ENCODE measurements at places on chromosomes 5 and 9.

- DNase-seq: no peak
Observed at GRCh38 chr9:22040760-22041159, 31.7 kb upstream of the CDKN2B start.

DNA sequence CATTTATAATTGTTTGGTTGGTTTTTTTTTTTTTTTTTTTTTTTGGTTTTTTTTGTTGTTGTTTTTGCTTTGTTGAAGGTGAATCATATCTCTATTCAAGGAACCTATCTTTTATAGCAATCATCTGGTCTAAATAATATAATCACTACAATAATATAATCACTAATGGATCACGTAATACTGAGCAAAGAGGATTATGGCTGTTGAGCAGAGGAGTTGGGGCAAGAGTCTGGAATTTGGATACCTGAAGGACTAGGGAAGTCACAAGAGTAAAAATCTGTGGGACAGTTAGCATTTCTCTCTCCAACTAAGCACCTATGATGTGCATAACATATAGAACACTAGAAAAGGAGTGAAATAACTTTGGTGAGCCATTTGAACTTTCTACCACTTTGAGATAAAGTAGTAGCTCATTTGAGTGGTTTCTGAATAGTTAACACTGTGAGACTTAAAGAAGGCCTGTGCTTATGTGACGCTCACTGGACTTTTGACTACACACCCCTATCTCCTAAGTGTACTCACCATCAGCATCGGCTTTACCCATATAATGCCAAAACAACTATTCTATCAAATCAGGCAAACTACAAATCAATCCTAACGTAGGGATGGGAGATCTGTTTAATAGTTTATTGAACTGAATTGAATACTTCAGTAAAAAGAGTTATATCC lies 564.9 kb upstream of the TUSC1 start:
- DNase-seq: no peak

DNA sequence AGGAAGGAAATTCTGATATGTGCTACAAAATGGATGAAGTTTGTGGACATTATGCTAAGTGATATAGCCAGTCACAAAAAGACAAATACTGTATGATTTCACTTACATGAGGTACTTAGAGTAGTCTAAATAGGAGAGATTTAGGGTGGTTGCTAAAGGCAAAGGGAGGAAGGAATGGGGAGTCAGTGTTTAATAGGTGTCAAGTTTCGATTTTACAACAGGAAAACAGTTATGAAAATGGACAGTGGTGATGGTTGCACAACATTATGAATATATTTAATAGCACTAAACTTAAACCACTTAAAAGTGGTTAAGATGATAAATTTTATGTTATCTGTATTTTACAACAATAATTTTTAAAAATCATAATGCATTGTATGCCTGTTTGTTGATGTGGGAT lies 40.4 kb upstream of the ECM2 start:
- DNase-seq: no peak

DNA sequence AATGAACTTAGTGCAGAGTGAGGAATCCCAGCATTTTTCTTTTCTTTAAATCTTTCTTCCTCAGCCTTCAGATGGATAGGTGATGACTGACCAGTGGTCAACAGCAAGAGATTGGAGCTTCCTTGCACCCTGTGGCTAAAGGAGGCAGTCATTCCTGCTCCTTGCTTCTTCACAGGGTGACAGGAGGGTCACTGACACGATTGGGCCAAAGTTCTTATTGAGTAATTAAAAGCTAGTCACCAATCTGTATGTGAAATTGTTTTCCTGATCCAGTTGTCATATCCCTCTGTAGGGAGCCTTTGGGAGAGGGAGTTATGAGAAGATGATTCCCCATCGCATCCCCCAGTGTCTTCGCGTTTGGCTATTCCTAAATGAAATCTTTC lies 85.2 kb downstream of the CMYA5 start:
- DNase-seq: no peak

DNA sequence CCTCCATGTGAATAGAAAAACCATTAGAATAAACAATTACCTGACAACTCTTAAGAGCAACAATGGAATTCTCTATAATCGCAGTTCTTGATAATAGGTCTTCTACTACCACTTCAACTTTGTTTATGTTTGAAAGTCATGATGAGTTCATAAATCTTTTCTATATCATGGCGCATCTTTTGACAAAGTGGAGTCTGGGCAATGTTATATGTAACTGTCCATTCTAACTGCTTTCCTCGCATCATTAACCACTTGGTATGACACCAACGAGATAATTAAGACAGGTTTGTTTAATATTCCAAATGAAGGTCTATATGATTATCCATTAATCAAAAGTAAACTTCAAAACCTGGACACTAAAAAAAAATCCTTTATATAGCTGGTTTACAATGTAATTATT lies 272.0 kb downstream of the DENND1A start:
- DNase-seq: no peak

DNA sequence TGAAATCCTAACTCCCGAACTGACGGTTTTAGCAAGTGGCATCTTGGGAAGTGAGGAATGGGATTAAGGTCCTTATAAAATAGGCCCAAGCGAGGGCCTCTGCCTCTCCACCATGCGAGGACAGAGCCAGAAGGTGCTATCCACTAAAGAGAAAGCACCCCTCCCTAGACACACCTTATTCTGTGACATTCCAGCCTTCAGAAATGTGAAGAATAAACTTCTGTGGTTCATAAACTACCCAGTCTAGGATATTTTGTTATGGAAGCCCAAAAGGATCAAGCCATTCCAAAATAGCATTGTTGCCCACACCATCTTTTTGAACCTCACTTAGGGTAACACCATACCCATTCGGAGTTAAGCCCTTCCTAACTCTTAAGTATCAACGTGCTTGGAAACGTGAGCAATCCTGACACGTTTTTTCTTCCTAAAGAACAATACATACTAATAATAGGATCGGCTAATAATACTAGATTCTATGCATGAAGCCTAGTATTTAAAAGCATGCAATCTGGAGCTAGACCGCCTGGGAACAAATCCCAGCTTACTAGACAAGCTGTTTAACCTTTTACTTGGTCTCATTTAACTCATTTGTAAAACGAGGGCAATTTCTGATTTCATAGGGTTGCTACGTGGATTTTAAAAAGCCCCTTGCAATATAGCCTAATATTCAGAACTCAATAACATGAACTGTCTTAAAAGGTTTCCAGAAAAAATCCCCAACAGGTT lies 1.1 kb upstream of the SMC2 start:
- DNase-seq: no peak

GRCh38 chr9:78144663-78145377 lies 91.1 kb upstream of the CEP78 start:
- no peak for DNase-seq

DNA sequence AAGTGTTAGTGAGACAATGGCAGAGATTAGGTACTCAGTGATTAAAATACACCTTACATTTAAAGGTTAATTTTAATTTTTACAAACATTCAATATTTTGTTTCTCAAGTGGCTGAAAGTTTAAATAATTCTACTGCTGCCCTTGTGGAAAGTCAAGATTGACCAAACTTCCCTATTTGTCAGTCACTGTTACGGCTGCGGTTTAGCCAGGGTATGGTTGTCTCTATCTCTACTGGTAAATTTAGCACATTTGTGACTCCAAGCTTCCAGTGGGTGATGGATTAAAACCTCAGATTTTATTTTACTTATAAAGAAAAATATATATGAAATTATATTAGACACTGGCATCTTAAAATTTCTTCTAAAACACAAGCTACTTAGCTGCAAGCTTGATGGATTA lies 368.4 kb downstream of the CDH18 start:
- no peak for DNase-seq

- DNase-seq: no peak
Observed at GRCh38 chr5:178460598-178460997, 129.6 kb downstream of the COL23A1 start.

DNA sequence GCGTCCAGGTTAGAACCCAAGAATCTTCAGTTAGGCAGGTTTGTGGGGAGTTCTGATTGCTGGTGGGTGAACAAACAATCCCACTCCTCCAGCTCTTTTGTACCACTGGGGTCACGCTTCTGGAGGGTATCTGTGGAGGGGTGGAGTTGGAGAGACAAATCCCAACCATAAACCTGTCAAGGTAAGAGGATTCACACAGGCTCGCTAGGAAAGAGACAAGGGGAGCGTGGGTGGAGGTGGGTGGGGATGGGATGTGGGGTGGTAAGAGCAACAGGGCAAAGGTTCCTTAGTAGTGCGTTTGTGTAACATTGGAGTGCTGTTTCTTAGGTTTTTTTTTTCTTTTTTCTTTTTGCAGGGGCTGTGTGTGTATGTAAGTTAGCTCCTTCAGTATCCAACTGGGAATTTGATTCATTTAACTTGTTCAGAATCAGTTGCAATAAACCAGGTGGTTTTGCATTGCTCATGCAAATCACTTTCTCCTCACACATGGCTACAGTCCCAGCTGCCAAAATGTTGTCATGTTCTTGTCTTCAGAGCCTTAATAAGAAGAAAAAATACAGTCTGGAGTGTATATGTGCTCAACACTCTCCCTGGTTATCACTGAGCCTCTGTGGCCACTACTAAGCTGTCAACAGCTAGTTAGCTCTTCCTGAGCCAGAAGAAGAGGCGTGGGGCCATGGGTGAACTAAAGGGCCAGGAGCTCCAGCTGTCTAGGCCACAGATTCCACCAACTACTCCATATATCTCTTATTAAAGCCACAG lies 164.0 kb upstream of the RAD23B start:
- no peak for DNase-seq

GRCh38 chr5:73446631-73447529 lies 1.7 kb downstream of the FOXD1 start:
- DNase-seq: no peak

- no peak for DNase-seq
Observed at GRCh38 chr9:91944711-91945110, 5.3 kb downstream of the ROR2 start.

Data from CD4-positive, alpha-beta memory T cell (primary cell).